ENCODE measurements at places on chromosomes 11 and 22.

GRCh38 chr11:90343673-90344072, 120.8 kb upstream of the CHORDC1 start:
- DNase-seq = no peak

- DNase-seq = no peak
Measured at GRCh38 chr11:15334766-15335165, 220.0 kb downstream of the INSC start.

DNA sequence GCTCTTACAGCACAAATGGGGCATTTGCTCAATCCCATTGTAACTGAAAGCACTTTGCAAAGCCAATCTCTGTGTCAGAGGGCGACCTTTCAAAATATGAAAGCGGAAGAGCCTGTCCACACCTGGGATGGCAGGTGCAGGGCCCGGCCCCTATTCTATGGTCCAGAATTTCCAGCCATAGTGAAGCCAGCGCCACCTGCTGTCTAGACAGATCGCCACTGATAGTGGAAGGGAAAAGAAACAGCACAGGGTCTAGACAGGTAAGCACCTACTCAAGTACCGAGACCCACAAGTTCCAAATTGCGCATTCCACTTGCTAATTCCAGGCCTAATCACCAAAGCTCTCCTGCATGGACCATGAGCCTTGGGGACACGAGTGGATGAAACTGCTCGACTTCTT, 141.4 kb downstream of the NTM start:
- no peak for DNase-seq

GRCh38 chr22:36803358-36803757, 13.5 kb downstream of the PVALB start:
- DNase-seq = no peak

- no peak for DNase-seq
Measured at GRCh38 chr11:126468102-126468521, 112.6 kb downstream of the ST3GAL4 start.

DNA sequence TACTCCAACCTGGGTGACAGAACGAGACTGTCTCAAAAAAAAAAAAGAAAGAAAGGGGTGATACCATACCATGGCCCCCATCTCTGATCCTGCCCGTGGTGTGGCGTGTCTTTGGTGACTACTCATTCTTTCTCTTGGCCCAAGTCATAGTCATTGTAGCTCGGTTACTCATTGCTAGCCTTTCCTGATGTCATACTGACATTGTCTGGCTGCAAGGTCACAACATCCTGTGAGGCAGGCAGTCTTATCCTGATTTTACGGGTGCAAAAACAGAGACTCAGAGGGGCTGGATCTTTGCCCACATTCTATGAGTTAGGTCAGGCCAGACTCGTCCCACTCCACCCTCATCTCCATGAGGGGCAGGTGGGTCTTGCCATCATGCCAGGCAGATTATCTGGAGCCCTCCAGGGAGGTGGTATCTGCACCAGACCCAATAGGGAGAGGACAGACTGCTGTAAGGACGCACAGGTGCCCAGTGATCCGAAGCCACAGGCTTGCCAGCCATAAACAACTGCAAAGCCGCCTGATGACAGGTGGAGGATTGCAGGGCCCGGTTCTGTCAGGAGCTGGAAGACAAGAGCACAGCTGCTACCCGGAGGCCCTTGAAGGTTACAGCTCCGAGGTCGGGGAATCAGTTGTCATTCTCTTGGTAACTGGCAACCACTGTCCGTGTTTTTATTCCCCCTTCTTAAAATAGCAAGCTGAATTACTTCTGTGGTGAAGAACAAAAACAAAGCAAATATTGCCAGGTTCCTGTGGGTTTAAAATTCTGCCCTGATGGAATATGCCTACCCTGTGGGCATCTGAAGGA, 13.8 kb downstream of the TOM1 start:
- peak; percentile 88 for DNase-seq

GRCh38 chr11:20110908-20111669, 49.2 kb downstream of the DBX1 start:
- peak; percentile 81 for DNase-seq

DNA sequence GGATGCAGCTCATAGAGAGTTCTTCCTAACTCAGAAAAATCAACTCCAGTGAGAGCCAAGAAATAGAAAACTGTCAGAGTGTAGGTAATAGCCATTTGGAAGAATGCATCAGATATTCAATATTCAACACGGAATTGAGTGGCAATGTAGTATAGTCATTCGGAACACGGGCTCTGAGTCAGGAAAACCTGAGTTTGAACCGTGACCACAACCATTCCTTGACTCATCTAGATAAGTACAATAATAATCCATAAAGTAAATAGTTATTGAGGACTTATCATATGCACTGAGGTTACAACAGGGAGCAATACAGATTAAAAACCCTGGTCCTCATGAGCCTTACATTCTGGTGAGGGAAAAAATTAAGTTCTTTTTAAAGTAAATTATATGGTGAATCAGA, 62.6 kb upstream of the PHF21A start:
- DNase-seq = no peak

DNA sequence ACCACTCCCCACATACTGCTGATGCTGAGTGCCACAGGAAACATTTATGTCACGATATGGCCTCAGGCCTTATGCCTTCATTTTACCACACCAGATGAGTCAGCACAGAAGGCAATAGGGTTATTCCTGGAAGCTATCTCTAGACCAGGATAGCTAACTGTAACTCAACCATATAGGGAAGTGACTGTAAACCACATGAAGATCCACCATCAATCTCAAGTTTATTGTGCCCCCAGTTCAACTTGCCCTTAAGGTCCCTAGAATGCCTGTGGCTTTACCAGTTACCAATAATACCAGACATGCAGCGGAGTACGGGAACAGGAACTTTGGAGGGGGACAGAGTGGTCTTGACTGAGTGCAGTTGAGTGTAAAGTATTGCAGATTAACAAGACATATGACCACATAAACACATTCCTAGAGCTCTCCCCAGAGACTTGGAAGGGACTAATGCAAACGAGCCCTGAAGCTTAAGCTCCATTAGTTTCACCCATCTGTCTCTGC, 180.9 kb downstream of the KIF18A start:
- DNase-seq = no peak

- no peak for DNase-seq
Measured at GRCh38 chr11:27875831-27876775, 175.8 kb upstream of the BDNF start.

GRCh38 chr11:35365395-35365794, 54.0 kb downstream of the SLC1A2 start:
- DNase-seq = no peak

DNA sequence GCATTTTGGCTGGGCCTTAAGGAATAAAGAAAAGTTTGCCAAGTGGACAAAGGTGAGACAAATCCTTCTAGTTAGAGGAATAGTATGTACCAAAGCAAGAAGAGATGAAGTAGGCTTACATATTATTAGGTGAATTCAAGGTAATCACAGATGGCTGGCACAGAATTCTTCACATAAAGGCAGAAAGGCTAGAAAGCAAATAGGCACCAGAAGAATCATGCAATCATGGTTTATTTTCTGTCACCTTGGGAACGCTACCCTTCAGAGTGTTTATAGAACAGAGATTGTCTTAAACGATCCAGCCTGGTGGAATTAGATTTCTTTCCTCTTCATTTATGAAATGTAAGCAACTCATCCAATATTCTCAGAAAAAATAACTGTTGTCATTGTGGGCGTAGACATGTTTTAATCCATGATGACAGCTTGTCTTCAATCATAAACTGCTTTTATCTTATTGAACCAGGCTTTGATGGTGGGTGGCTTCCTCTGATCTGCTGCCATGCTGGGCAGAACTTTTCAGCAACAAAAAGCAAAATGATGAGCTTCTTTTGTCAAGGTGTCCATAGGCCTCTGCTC, 49.0 kb upstream of the CSNK2A3 start:
- no peak for DNase-seq

DNA sequence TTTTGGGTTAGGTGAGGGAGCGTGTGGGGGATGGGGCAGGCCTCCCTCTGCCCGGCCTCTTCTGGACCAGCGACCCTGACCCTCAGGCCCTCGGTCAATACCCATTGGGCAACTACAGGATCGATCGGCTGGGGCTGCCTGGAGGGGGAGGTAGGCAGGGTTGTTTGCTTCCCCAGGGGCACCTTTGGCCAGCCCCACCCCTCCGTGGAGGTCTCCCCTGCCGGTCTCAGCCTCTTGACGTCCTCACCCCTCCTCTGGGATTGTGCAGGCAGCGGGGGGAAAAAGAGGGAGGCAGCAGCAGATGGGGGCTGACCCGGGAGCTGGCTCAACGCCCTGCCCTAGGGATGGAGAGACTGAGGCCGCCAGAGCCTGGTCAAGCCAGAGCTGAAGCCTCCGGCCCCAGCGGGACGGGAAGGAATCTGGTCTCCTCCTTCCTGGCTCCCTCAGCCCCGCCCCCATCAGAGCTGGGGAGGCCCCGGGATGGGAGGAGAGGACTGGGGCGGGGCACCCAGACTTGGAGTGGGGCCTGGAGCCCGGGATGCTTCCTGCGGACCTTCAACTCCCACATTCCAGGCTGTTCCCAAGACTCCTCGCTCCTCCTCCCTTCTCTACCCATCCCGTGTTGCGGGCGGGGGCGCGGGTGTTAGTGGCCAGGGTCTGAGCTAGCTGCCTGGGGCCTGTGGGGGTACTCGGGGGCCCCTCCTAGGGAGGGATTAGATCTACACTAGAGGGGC, 14.4 kb upstream of the CDC42EP1 start:
- DNase-seq = no peak

GRCh38 chr11:86594746-86595145, 77.7 kb downstream of the ME3 start:
- DNase-seq = no peak

GRCh38 chr11:35083431-35084238, 55.3 kb upstream of the CD44 start:
- no peak for DNase-seq

DNA sequence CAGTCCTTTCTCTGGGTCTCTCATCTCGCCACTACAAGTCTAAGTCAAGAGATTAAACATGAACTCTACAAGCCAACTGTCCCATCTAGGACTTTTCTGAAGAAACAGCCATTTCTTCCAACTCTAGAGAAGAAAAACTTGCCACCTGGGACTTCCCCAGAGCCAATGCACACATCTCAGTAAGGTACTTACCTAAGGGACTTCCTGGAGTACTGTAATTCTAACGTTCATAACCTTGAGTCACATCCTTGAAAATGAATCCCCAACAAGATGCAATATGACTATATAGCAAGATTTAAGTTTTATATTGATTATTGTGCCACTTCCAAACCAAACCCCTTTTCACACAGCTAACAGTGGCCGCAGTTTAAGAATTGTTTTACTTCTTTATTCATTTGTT, 11.9 kb upstream of the ISX start:
- DNase-seq = no peak
